ENCODE measurements at places on chromosomes 6 and 20. TPM values are rescaled to one million over a fixed set of nuclear protein-coding genes. Genes with fewer than 3 reads are reported as not detected.

The LY6G6F gene
- total RNA-seq: not detected

The BNIP5 gene
- 1.2 TPM for total RNA-seq

The SLC17A1 gene
- 6.5 TPM for total RNA-seq

The SIRPD gene
- total RNA-seq: 4.3 TPM

The CRIP3 gene
- 5.5 TPM for total RNA-seq

The MUCL3 gene
- total RNA-seq: 2.4 TPM

The SUN5 gene
- total RNA-seq: not detected

The HCRTR2 gene
- 1.4 TPM for total RNA-seq

The MYB gene
- 0.72 TPM for total RNA-seq

The SLC22A3 gene
- total RNA-seq: 71.5 TPM

The PAX1 gene
- total RNA-seq: 1.9 TPM

The MTRF1L gene
- total RNA-seq: 23.1 TPM

The CNR1 gene
- 4.8 TPM for total RNA-seq

The WFDC5 gene
- 1.2 TPM for total RNA-seq

The HLA-G gene
- total RNA-seq: not detected

The PSORS1C2 gene
- not detected for total RNA-seq

The C20orf141 gene
- total RNA-seq: not detected

The DSTN gene
- total RNA-seq: 878 TPM

The ESR1 gene
- 8.2 TPM for total RNA-seq

The DEFB132 gene
- 2.4 TPM for total RNA-seq

The UNC93A gene
- total RNA-seq: 0.72 TPM

The C6orf58 gene
- total RNA-seq: not detected

The IP6K3 gene
- 4.1 TPM for total RNA-seq

The NDUFAF5 gene
- 23.6 TPM for total RNA-seq

The OOEP gene
- not detected for total RNA-seq

The OTOR gene
- total RNA-seq: 1.7 TPM

The PACRG gene
- 0.96 TPM for total RNA-seq

The MUC22 gene
- total RNA-seq: 6.5 TPM

The C20orf202 gene
- total RNA-seq: 1.2 TPM

The MYCT1 gene
- total RNA-seq: 3.1 TPM

The TAP1 gene
- 25.0 TPM for total RNA-seq

The NMBR gene
- 0.48 TPM for total RNA-seq

The HTR1E gene
- 1.9 TPM for total RNA-seq

The FGD2 gene
- 6.5 TPM for total RNA-seq

The GRM1 gene
- total RNA-seq: 1.9 TPM

The EFCAB8 gene
- total RNA-seq: 0.96 TPM
